ENCODE measurements at places on chromosomes 13 and 19. TPM values are rescaled to one million over a fixed set of nuclear protein-coding genes. Genes with fewer than 3 reads are reported as not detected.

Gene C19orf38
- total RNA-seq: 3.9 TPM

Gene ZNF556
- 69.1 TPM for total RNA-seq

Gene ZNF560
- total RNA-seq: not detected

DNA sequence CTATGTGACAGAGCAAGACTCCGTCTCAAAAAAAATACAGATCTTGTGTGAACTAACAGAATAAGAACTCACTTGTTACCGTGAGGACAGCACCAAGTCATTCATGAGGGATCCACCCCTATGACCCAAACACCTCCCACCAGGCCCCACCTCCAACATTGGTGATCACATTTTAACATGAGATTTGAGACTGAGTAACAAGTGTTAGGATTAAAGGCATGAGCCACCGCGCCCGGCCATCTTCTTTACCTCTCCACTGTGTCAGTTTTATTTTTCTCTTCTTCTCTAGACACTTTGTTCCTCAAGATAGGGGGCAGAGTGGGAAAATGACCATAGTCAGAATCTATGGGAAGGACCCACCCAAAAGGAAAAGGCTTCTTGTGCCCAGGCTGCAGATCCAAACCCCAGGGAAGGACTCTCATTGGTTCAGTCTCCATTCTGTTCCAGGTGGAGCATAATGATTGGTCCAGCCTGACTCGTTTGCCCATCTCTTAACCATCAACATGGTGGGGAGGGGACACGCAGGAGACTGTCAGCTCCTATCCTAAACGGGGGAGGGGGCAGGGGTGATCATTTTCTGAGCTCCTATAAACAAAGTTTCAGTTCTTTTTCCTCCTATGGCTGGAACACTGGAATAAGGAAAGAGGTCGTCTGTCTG, 1.3 kb upstream of the CALM3 start:
- DNase-seq: no peak

DNA sequence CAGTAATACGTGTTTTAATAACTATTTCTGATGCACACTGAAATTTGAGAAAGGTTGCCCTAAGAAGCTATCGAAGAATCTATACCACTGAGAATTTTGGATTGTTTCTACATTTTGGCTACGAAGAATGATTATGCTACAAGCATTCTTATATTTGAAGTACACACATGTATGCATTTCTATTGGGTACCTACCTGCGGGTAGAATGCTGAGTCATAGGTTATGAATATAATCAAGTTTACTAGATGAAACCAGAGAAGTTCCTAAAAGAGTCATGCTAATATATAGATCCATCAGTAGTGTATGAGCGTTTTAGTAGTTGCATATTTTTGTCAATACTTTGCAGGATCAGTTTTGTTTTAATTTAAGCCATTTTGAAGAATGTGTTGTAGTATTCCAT, 62.0 kb upstream of the PCDH20 start:
- DNase-seq: no peak

GRCh38 chr13:97757807-97758206, 195.7 kb upstream of the IPO5 start:
- no peak for DNase-seq

DNA sequence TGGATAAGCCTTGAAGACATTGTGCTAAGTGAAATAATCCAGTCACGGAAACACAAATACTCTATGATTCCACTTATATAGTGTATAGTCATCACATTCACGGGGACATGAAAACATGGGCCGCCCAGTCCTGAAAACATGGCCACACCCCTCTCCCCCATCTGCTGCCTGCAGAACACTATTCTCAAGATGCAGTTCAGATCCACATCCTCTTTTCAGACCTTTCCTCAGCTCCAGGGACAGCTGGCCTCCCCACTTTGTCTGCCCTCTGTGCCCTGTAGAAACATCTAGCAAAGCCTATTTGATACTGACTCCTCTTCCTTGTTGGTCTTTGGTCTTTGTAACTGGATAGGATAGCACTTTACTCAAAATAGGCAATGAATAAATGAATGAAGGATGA, 8.3 kb downstream of the RFX2 start:
- DNase-seq: no peak

- no peak for DNase-seq
Observed at GRCh38 chr13:109870696-109871370, 84.5 kb upstream of the IRS2 start.
